ENCODE measurements at places on chromosomes 1 and 21.

DNA sequence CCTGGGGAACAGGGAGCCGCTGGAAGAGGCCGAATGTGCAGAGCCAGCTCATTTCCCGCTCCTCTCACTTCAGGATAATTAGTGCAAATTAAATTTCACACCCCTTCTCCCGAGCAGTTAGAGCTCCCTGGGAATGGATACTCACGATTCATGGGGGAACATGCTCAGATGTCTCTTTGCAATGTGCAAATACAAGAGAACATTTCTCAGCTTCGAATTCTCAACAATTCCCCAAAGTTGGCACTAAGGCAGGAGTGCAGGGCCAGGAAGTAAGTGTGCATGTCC, 54.9 kb downstream of the CAMK2N1 start:
- H3K36me3 ChIP-seq: no peaks in the 10 kb centered on the region
- H3K27me3 ChIP-seq: peaks cover 9% of the 10 kb centered on the region
- no peak overlapping the region for H3K4me3 ChIP-seq
- no peak overlapping the region for H3K27ac ChIP-seq
- DNase-seq: no peak

- no peaks in the 10 kb centered on the region for H3K4me1 ChIP-seq
- H3K4me3 ChIP-seq: no peak overlapping the region
- peaks cover 31% of the 10 kb centered on the region for H3K36me3 ChIP-seq
- no peak overlapping the region for H3K27ac ChIP-seq
- no peaks in the 10 kb centered on the region for H3K27me3 ChIP-seq
- DNase-seq: no peak
Measured at GRCh38 chr1:234408757-234409156, 35.5 kb downstream of the COA6 start.

- H3K27me3 ChIP-seq: peaks cover 2% of the 10 kb centered on the region
- H3K4me1 ChIP-seq: no peaks in the 10 kb centered on the region
- no peak for DNase-seq
- no peaks in the 10 kb centered on the region for H3K36me3 ChIP-seq
- H3K4me3 ChIP-seq: no peak overlapping the region
- H3K27ac ChIP-seq: no peak overlapping the region
Measured at GRCh38 chr1:53398576-53399365, 60.4 kb upstream of the DMRTB1 start.

GRCh38 chr1:213251972-213252371, 200.9 kb downstream of the RPS6KC1 start:
- peaks cover 24% of the 10 kb centered on the region for H3K4me1 ChIP-seq
- no peak overlapping the region for H3K4me3 ChIP-seq
- H3K27ac ChIP-seq: no peak overlapping the region
- no peaks in the 10 kb centered on the region for H3K36me3 ChIP-seq
- H3K27me3 ChIP-seq: no peaks in the 10 kb centered on the region

DNA sequence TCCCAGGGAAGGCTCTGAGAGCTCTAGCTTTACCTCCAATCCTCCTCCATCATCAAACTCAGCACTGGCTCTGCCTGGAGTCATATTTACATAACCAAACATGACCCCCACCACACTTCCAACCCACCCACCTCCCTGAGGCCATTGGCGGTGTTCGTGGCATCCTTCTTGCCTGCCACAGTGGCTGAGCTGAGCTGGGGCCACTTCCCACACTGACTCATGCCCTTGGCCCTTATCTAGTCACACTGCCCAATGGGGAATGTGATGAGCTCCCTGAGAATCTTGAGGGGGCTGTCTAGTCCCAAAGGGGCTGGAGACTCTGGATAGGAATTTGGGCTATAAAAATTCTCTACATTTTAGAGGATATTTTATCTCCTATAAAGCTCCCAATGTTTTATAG, 230.9 kb upstream of the IRF2BP2 start:
- no peak overlapping the region for H3K4me3 ChIP-seq
- H3K27me3 ChIP-seq: no peaks in the 10 kb centered on the region
- no peak for DNase-seq
- H3K27ac ChIP-seq: no peak overlapping the region
- H3K36me3 ChIP-seq: no peaks in the 10 kb centered on the region
- H3K4me1 ChIP-seq: no peaks in the 10 kb centered on the region

- no peak for DNase-seq
- H3K4me3 ChIP-seq: no peak overlapping the region
- H3K4me1 ChIP-seq: no peaks in the 10 kb centered on the region
- H3K27ac ChIP-seq: no peak overlapping the region
- no peaks in the 10 kb centered on the region for H3K27me3 ChIP-seq
Measured at GRCh38 chr1:46969014-46969619, 27.8 kb upstream of the CYP4A11 start.

DNA sequence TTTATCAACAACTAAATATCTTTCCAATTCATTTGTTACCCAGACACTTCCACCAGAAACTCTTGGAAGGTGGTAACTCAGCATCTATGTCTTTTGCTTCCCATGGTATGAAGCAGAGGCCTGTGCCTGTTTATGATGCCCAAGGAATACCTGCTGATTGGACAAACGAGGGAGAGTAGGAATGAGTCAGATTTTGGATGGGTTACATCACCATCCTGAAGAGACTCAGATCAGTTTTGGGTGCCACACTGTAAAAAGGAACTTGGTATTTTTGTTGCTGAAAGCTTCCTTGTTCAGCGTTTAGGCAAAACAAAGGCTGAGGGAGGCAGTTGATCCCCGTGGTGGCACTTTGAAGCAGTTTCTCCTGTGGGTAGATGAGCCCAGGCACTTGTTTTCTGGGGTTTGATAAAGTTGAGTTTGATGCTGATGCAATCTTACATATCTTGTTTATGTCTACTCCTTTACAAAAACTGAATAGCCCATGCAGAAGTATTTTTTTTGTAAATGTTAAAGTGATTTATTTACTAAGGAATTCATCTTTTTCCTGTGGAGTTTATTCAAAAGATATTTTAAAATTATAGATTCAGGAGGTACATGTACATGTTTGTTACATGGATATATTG, 26.7 kb upstream of the CYP4X1 start:
- H3K27me3 ChIP-seq: peaks cover 6% of the 10 kb centered on the region
- H3K36me3 ChIP-seq: no peaks in the 10 kb centered on the region
- no peaks in the 10 kb centered on the region for H3K4me1 ChIP-seq
- no peak overlapping the region for H3K27ac ChIP-seq
- DNase-seq: no peak

- H3K4me3 ChIP-seq: no peak overlapping the region
- no peak overlapping the region for H3K27ac ChIP-seq
- H3K36me3 ChIP-seq: no peaks in the 10 kb centered on the region
- no peak for DNase-seq
Measured at GRCh38 chr1:182163821-182164223, 102.3 kb upstream of the ZNF648 start.

DNA sequence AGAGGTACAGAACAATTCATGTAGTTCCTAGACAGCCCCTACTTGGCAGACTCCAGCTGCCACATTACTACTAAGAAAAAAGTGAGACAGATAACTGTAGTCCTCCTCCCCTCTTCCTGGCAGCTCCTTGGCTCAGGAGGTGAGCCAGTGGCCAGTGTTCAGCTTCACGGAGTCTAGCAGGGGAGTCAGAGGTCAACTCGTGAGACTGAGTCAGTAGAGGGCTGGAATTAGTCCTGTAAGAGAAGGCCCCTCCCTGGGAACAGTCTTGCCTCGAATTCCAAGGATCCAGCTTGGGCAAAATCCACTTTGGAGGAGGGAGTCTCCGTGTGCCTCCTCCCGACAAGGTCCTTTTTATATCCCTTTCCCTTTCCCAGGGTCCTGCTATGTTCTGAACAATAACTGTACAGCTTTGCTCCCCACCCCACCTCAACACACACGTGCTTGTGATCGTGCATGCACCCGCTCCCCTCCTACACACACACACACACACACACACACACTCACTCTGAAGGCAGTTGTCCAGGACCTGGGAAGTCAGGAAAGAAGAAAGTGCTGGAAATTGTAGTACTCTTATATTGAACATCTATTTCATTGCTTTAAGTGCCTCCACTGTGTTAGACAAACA, 22.5 kb upstream of the SLC27A3 start:
- H3K4me3 ChIP-seq: no peak overlapping the region
- DNase-seq: peak; percentile 78
- H3K36me3 ChIP-seq: peaks cover 71% of the 10 kb centered on the region
- H3K4me1 ChIP-seq: peaks cover 27% of the 10 kb centered on the region
- H3K27ac ChIP-seq: peak overlapping the region; percentile 70

DNA sequence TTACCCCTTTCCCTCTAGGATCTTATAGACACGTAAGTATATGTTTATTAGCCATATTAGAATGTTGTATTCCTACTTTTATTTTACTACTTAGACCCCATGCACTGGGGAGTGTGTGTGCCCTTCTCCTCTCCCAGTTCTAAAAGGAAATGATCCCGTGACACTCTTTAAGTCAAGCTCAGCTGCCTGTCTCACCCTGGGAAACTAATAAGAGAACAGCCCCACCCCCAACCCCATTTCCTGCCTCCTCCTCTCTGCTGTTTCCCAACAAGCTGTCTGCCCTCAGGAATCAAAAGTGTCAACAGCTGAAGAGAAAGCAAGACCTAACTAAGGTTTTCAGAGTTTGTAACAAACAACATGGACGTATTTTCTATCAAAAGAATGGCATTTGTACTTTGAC, 92.6 kb upstream of the VAV3 start:
- H3K27ac ChIP-seq: no peak overlapping the region

DNA sequence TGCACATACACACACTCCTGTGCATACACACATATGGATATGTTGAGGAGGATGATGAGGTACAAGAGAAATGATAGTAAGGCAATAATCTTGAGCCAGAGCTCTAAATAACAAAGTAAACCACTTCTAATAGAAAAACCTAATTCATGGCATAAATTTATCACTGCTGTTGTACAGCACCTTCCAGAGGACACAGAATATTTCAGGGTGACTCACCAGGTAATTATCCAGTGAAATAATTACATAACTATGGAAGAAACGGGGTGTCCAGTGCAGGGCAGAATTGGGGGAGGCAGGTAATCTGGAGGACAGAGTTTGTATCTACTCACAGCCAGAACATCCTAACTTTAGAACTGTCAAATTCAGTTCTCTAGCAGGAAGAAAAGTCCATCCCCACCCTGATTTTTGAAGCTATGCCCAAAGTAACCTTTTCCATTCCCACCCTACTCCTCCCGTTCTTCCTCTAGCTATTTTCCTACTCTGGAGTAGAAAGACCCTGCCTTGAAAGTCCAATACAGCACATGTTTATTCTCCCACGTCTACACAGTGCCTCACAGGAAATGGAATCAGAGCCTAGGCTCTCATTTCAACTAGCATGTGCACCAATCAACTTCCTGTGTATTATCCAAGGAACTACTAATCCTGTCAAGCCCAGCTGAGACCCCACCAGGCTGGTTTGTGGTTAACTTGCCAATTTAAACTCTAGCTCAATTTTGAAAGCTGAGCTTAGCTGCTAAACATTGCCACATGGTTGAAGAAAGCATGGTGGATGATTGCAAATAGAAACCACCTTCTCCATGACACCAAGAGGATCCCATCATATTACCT, 96.6 kb downstream of the PTPN14 start:
- no peak overlapping the region for H3K4me3 ChIP-seq
- no peaks in the 10 kb centered on the region for H3K4me1 ChIP-seq
- no peaks in the 10 kb centered on the region for H3K36me3 ChIP-seq
- no peak overlapping the region for H3K27ac ChIP-seq
- DNase-seq: no peak

- no peak overlapping the region for H3K4me3 ChIP-seq
- H3K36me3 ChIP-seq: no peaks in the 10 kb centered on the region
- no peak overlapping the region for H3K27ac ChIP-seq
- H3K4me1 ChIP-seq: no peaks in the 10 kb centered on the region
- peak; percentile 32 for DNase-seq
Measured at GRCh38 chr1:208251911-208252835, 8.0 kb upstream of the PLXNA2 start.

DNA sequence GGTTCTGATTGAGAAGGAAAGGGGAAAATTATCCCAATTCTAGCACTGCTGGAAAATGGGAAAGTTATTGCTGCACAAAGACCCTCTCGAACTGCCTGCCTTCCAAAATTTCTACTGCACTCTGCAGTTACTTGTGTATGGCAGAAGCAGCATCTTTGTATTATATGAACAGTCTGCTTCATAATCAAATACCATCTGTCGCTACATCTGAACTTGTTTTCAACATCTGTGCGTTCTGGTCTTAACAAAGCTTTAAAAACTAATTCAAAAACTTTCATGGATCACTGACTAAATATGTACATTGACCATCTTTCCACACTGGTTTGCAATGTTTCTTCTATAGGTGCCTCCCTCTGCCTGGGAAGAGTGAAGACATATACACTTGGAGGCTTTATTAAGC, 79.2 kb downstream of the PROX1 start:
- H3K4me3 ChIP-seq: no peak overlapping the region
- no peak overlapping the region for H3K27ac ChIP-seq
- no peak for DNase-seq

DNA sequence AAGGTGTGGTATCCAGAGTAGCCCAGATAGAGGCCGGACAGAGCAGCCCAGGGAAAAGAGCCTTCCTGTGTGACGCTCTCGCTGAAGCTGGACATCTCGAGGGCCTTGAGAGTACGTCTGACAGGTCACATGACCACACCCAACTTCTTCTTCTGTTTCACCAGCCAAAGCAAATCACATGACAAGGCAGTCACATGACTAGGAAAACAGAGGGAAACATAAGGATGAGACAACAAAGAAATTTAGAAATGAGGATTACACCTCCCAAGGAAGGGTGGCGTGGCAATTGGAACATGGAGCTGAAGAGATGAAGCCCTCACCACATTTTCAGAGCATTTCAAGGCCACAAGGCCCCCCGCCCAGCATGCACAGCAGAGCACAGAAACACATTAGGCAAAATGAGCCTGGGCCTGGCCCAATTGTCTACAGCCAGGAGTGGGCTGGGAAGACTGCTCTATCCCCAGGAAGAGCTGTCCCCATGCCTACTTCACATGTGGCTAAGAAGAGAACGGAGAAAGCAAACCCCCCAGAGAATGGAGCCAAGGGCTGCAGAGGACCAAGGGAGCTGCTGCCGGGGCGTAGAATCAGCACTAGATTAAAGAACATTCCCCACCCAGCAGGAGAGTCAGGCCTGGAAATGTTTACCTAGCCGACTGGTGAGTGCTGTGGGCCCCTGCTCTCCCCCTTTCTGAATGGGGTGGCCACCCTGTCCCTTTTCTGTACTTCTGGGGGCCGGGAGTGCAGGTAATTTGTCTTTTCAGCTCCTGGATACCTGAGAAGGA, 305.1 kb downstream of the NPHP4 start:
- no peaks in the 10 kb centered on the region for H3K4me1 ChIP-seq
- no peaks in the 10 kb centered on the region for H3K36me3 ChIP-seq
- H3K27ac ChIP-seq: no peak overlapping the region
- H3K4me3 ChIP-seq: no peak overlapping the region
- no peak for DNase-seq
- no peaks in the 10 kb centered on the region for H3K27me3 ChIP-seq

GRCh38 chr1:15272009-15272781, 25.2 kb downstream of the FHAD1 start:
- H3K4me1 ChIP-seq: peaks cover 7% of the 10 kb centered on the region
- no peaks in the 10 kb centered on the region for H3K27me3 ChIP-seq
- no peak overlapping the region for H3K27ac ChIP-seq
- H3K4me3 ChIP-seq: no peak overlapping the region
- DNase-seq: peak; percentile 70

- DNase-seq: peak; percentile 17
- H3K27me3 ChIP-seq: no peaks in the 10 kb centered on the region
- H3K4me3 ChIP-seq: no peak overlapping the region
- no peak overlapping the region for H3K27ac ChIP-seq
- peaks cover 6% of the 10 kb centered on the region for H3K4me1 ChIP-seq
- H3K36me3 ChIP-seq: peaks cover 28% of the 10 kb centered on the region
Measured at GRCh38 chr1:113675302-113675701, 84.0 kb downstream of the PHTF1 start.

- DNase-seq: no peak
- no peaks in the 10 kb centered on the region for H3K36me3 ChIP-seq
Measured at GRCh38 chr1:63836374-63836773, 62.6 kb downstream of the ROR1 start.

Measured in large intestine (tissue), 12 donors.